ENCODE measurements at places on chromosomes 1 and 21.

- DNase-seq: no peak
Measured at GRCh38 chr1:202568410-202568809, 141.8 kb downstream of the SYT2 start.

- no peak for DNase-seq
Measured at GRCh38 chr1:80919426-80919825, 881.3 kb upstream of the ADGRL2 start.

GRCh38 chr1:234486858-234487840 is 8.2 kb upstream of the TARBP1 start:
- peak; percentile 80 for DNase-seq

DNA sequence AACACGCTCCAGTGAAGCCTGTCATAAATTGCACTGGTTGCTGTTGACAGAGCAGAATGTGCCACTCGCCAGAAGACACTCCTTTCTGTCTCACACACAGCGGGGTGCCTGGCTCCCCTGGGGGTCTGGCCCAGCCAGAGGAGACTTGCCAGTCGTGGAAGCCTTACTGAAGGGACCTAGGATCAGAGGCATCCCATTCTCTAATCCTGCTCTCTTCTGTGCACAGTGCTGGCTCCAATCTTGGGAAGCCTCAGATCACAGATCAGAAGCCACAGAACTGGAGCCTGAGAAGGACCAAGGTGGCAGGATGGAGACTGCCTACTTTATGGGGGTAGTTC is 1.4 kb downstream of the SLC9A1 start:
- no peak for DNase-seq

DNA sequence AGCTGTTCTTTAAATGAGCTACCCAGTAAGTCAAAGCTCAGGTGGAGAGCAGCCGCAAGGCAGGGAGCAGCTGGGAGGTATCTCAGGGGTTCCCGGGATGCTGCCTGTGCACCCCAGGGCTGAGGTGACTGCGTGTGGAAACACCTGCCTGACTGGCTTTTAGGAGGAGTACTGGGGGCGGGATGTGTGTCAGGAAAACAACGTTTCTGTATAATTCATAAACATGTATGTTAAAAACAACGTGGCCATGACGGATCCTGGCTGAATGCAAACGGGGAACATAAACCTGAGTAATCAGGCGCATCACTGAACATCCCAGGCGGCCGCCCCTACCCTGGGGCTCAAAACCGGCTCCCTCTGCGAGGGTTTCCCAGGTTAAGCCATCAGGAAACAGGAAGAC is 1.5 kb downstream of the C1orf159 start:
- no peak for DNase-seq

DNA sequence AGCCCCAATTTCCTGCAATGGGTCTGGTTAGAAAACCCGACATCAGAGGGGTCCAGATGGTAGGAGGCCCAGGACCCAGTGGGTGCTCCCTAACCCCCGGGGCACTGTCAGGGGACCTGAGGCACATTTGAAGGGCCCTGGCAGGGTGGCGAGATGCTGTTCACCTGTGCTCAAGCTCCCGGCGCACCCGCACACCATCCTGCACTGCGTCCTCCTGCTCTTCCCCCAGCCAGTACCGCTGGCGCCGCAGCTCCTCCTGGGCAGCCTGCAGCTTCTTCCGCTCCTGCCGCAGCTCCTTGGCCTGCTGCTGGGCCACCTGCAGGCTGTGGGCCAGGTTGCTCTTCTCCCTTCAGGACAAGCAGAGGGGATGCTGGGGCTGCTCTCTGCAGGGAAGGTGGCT is 36.0 kb downstream of the RNU1-1 start:
- no peak for DNase-seq

Measured in suppressor macrophage (primary cell).